ENCODE measurements at places on chromosomes 12 and 14. TPM values are rescaled to one million over a fixed set of nuclear protein-coding genes. Genes with fewer than 3 reads are reported as not detected.

DNA sequence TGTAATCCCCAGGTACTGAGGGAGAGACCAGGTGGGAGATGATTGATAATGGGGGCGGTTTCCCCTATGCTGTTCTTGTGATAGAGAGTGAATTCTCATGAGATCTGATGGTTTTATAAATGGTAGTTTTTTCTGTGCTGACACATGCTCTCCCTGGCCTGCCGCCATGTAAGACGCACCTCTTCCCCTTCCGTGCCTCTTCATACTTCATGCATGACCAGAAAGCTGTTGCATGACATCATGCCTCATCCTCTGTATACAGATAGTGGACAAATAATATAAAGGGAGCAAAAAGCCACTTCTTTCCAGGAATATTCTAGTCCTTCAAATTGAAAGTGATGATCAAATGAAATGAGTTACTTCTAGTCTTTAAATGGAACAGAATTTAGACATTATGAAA is 47.3 kb upstream of the LRIG3 start:
- no peaks in the 10 kb centered on the region for H3K27me3 ChIP-seq
- no peaks in the 10 kb centered on the region for H3K36me3 ChIP-seq
- no peak for DNase-seq

- no peak overlapping the region for H3K27ac ChIP-seq
- DNase-seq, result no peak
- H3K27me3 ChIP-seq, result no peaks in the 10 kb centered on the region
- no peaks in the 10 kb centered on the region for H3K4me1 ChIP-seq
Measured at GRCh38 chr14:23620177-23620702, 15.9 kb upstream of the DHRS2 start.

- DNase-seq, result no peak
- no peaks in the 10 kb centered on the region for H3K36me3 ChIP-seq
- H3K27ac ChIP-seq, result peak overlapping the region; percentile 29
- H3K4me1 ChIP-seq, result no peaks in the 10 kb centered on the region
- no peaks in the 10 kb centered on the region for H3K27me3 ChIP-seq
Measured at GRCh38 chr12:10339053-10339840, 31.6 kb downstream of the KLRD1 start.

GRCh38 chr14:23861666-23862065 is 91.9 kb upstream of the DHRS4 start:
- no peaks in the 10 kb centered on the region for H3K27me3 ChIP-seq
- no peak overlapping the region for H3K4me3 ChIP-seq
- no peaks in the 10 kb centered on the region for H3K4me1 ChIP-seq

DNA sequence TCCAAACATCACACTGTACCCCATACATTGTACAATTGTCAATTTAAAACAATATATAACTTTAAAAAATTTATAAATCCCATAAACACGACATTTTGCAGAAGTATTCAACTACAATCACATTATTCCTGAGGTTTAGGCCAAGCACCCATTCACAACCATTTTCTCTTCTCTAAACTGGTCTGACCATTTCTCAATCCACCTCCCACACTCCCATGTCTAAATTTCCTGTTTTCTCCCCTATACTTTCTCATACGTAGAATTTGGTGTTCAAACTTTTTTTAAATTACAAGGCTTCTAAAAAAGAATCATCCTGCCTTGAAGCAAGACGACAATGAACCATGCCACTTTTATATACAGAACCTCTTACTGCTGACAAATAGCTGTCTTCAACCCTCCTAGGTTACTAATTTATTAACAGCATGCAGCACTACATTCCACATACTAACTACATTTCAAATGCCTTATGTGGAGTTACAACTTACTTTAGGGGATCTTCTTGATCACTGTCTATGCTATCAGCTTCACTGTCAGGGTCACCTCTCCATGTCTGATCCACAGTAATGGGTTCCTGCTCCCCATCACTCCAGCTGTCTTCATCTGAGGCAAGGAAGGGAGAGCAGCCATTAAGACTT is 3.4 kb downstream of the KANSL2 start:
- no peaks in the 10 kb centered on the region for H3K27me3 ChIP-seq
- peaks cover 37% of the 10 kb centered on the region for H3K36me3 ChIP-seq
- peak overlapping the region; percentile 55 for H3K27ac ChIP-seq
- H3K4me1 ChIP-seq, result peaks cover 20% of the 10 kb centered on the region
- H3K4me3 ChIP-seq, result no peak overlapping the region

IL26 gene
- total RNA-seq, result not detected

- DNase-seq, result no peak
- H3K4me1 ChIP-seq, result no peaks in the 10 kb centered on the region
- H3K27ac ChIP-seq, result no peak overlapping the region
- H3K4me3 ChIP-seq, result no peak overlapping the region
- H3K36me3 ChIP-seq, result no peaks in the 10 kb centered on the region
Measured at GRCh38 chr12:129064209-129064855, 211.1 kb downstream of the GLT1D1 start.

CLEC1A gene
- total RNA-seq, result 0.41 TPM

DNA sequence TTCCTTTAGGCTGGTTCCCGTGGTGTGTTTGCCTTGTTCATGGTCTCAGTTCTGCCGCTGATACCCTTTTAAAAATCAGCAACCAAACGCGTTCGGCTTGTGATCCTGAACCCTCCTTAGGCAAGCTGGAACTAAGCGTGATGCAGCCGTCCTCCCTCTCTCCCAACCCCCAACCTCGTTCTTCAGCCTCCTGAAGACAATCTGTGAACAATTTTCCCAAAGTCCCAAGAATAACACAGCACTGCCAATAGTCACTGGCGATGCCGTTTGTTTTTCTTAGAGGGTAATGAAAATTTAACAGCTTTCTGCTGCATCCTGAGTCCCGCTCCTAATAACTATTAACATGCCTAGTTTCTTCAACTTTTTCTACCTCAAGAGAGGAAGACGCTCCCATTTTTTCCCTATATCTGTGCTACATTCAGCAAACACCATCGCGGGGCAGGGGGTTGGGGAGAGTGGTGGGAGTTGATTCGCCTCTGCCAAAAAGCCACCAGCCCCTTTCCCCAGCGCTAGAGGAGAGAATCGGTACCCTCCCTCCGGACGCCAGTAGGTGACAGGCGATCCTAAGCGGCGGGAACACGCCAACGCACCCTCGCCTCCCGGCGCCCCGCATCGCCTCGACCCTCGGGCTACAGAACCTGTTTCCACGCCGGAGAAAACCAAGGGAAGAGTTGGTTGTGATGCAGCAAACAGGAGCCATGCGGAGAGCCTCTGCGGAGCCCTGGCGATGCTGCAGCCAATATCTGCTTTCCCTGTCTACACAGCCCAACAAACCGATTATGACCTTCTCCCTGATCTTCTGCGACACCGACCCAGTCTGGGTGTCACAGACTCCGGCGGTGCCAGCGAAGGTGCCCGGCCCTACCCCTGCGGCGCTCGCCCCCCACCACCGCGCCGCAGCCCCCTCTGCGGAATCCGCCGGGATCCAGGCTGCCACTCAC is 752 bp downstream of the PRICKLE1 start:
- H3K4me3 ChIP-seq, result peak overlapping the region; percentile 64
- peak overlapping the region; percentile 51 for H3K27ac ChIP-seq
- no peaks in the 10 kb centered on the region for H3K36me3 ChIP-seq
- H3K27me3 ChIP-seq, result peaks cover 15% of the 10 kb centered on the region
- DNase-seq, result no peak
- peaks cover 19% of the 10 kb centered on the region for H3K4me1 ChIP-seq

DNA sequence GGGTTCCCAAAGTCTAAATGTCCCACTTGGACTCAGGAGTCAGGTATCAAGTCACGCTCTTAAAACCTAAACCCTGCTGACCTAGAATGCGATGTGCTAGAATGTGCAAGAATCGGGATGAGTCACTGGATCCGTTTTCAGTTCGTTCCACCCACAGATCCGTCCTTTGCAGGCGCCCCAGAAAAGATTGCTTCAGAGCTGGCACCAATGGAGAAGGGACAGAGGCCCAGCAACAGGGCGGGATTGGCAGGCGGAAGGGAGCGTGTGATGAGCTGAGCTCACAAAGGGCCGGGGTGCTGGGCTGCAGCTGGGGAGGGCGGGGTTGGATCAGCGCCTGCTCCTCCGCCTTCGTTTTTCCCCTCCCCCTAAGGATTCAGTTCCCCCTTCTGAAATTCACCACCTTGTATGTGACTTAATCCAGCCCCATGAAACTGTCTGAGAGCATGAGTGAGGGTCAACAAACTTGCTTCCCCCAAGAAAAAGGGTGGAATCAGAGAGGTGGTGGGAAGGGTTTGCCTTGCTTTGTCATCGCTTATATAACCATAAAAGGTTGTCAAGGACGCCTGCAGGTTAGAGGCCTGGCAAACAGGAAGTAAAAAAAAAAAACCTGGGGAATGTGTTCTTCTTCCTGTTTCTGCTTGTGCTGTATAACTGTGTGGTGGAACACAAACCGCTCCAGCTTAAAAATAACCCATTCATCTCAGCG is 2.8 kb upstream of the UBC start:
- peaks cover 53% of the 10 kb centered on the region for H3K4me1 ChIP-seq
- peaks cover 12% of the 10 kb centered on the region for H3K36me3 ChIP-seq
- peak overlapping the region; percentile 93 for H3K4me3 ChIP-seq
- peak overlapping the region; percentile 100 for H3K27ac ChIP-seq

TMEM121 gene
- 4.6 TPM for total RNA-seq

- H3K4me1 ChIP-seq, result no peaks in the 10 kb centered on the region
- H3K4me3 ChIP-seq, result no peak overlapping the region
- H3K27ac ChIP-seq, result no peak overlapping the region
Measured at GRCh38 chr14:67963545-67963944, 144.0 kb downstream of the RAD51B start.

SCFD1 gene
- total RNA-seq, result 43.8 TPM

RNFT2 gene
- total RNA-seq, result 12.3 TPM

DNA sequence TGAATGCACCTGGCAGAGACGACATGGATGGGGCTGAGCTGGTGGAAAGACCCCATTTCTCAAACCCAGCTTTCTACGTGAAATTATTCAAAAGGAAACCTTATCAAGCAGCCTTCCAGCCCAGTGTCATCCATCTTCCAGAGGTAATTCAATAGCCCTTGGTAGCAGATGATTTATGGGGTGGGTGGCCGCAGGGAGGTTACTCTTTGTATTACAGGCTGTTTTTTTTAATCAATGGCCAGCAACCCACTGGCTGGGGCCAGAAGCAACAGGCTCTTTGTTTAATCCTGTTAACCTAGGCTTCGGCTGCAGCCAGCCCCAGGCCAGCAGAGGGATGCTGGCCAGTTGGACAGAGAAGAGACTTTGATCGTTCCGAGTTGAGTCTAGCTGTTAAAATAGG is 139.8 kb upstream of the SRRM4 start:
- H3K27ac ChIP-seq, result no peak overlapping the region
- no peaks in the 10 kb centered on the region for H3K36me3 ChIP-seq

GRCh38 chr12:15892645-15893259 is 10.6 kb downstream of the STRAP start:
- DNase-seq, result no peak
- H3K4me1 ChIP-seq, result no peaks in the 10 kb centered on the region
- no peak overlapping the region for H3K27ac ChIP-seq
- H3K36me3 ChIP-seq, result peaks cover 33% of the 10 kb centered on the region

- H3K27me3 ChIP-seq, result no peaks in the 10 kb centered on the region
- no peak overlapping the region for H3K4me3 ChIP-seq
- H3K36me3 ChIP-seq, result no peaks in the 10 kb centered on the region
- no peak for DNase-seq
- H3K27ac ChIP-seq, result no peak overlapping the region
- H3K4me1 ChIP-seq, result no peaks in the 10 kb centered on the region
Measured at GRCh38 chr14:100110816-100111215, 45.6 kb downstream of the EVL start.

GRCh38 chr12:67193704-67194103 is 75.5 kb upstream of the CAND1 start:
- no peaks in the 10 kb centered on the region for H3K36me3 ChIP-seq
- no peaks in the 10 kb centered on the region for H3K27me3 ChIP-seq
- no peaks in the 10 kb centered on the region for H3K4me1 ChIP-seq
- no peak overlapping the region for H3K4me3 ChIP-seq

GRCh38 chr12:65147312-65147905 is 22.0 kb upstream of the LEMD3 start:
- no peak overlapping the region for H3K4me3 ChIP-seq
- no peaks in the 10 kb centered on the region for H3K4me1 ChIP-seq
- no peaks in the 10 kb centered on the region for H3K36me3 ChIP-seq

- no peak overlapping the region for H3K4me3 ChIP-seq
- H3K27me3 ChIP-seq, result no peaks in the 10 kb centered on the region
- no peaks in the 10 kb centered on the region for H3K36me3 ChIP-seq
- H3K27ac ChIP-seq, result no peak overlapping the region
Measured at GRCh38 chr14:37129047-37129446, 43.4 kb downstream of the SLC25A21 start.

DNA sequence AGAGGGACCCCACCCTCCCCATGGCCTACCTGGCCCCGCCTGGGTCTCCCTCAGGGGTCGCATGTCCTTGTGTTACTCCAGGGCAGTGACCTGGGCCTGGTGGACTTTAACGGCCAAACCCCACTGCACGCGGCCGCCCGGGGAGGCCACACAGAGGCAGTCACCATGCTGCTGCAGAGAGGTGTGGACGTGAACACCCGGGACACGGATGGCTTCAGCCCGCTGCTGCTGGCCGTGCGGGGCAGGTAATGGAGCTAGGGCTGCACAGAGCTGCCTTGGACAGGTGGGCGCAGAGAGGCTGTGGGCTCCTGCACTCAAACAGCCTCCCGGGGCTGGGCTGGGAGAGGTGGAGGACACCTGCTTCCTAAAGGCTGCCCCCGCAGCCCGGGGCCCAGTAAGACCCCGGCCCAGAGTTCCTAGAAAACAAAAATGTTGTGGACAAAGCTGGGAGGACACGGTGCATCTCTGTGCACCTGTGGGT is 21.6 kb downstream of the ASPG start:
- no peak for DNase-seq
- no peak overlapping the region for H3K4me3 ChIP-seq
- no peaks in the 10 kb centered on the region for H3K4me1 ChIP-seq
- no peaks in the 10 kb centered on the region for H3K27me3 ChIP-seq
- no peaks in the 10 kb centered on the region for H3K36me3 ChIP-seq

GRCh38 chr14:100067971-100068959 is 3.0 kb downstream of the EVL start:
- H3K4me1 ChIP-seq, result no peaks in the 10 kb centered on the region
- no peaks in the 10 kb centered on the region for H3K27me3 ChIP-seq
- no peak overlapping the region for H3K4me3 ChIP-seq
- DNase-seq, result no peak

DNA sequence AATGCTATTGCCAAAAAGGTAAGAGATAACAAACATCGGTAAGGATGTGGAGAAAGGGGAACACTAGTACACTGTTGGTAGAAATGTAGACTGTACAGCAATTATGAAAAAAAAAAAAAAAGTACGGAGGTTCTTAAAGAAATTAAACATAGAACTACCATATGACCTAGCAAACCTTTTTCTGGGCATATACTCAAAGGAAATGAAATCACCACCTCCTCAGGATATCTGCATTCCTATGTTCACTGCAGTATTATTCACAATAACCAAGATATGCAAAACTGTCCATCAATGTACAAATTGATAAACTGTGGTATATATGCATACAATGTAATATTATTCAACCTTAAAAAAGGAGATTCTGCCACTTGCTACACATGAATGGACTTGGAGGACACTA is 60.7 kb downstream of the INSM2 start:
- H3K4me3 ChIP-seq, result no peak overlapping the region
- no peak for DNase-seq
- no peaks in the 10 kb centered on the region for H3K4me1 ChIP-seq
- no peaks in the 10 kb centered on the region for H3K27me3 ChIP-seq
- no peak overlapping the region for H3K27ac ChIP-seq

GRCh38 chr12:124721501-124722162 is 142.0 kb downstream of the SCARB1 start:
- H3K27me3 ChIP-seq, result no peaks in the 10 kb centered on the region
- no peaks in the 10 kb centered on the region for H3K36me3 ChIP-seq
- DNase-seq, result no peak
- peak overlapping the region; percentile 69 for H3K27ac ChIP-seq
- peaks cover 36% of the 10 kb centered on the region for H3K4me1 ChIP-seq

TMEM253 gene
- 0.33 TPM for total RNA-seq

GRCh38 chr12:126519833-126520232 is 1454.6 kb downstream of the AACS start:
- H3K36me3 ChIP-seq, result no peaks in the 10 kb centered on the region
- H3K27me3 ChIP-seq, result no peaks in the 10 kb centered on the region
- H3K4me3 ChIP-seq, result no peak overlapping the region
- no peaks in the 10 kb centered on the region for H3K4me1 ChIP-seq
- no peak for DNase-seq
